ENCODE measurements at places on chromosomes 12 and 14.

- no peak for DNase-seq
Observed at GRCh38 chr12:48695859-48696258, 13.8 kb upstream of the KANSL2 start.

DNA sequence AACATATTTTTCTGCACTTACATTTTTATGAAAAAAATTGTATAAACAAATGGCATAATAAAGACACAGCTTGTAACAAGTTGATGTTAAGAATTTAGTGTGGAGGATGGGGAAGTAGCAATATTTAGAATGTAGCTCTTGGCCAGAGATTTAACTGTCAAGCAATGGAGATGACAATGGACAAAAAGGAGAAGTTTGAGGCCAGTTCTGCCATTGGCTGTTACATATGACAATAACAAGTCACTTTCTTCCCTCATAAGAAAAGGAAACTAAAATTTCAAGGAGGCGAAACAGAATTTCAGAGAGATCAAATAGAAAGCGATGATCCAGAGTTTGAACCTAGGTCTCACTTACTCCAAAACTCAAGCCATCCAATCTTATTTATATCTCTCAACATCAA lies 122.8 kb upstream of the CCDC175 start:
- DNase-seq, result no peak

DNA sequence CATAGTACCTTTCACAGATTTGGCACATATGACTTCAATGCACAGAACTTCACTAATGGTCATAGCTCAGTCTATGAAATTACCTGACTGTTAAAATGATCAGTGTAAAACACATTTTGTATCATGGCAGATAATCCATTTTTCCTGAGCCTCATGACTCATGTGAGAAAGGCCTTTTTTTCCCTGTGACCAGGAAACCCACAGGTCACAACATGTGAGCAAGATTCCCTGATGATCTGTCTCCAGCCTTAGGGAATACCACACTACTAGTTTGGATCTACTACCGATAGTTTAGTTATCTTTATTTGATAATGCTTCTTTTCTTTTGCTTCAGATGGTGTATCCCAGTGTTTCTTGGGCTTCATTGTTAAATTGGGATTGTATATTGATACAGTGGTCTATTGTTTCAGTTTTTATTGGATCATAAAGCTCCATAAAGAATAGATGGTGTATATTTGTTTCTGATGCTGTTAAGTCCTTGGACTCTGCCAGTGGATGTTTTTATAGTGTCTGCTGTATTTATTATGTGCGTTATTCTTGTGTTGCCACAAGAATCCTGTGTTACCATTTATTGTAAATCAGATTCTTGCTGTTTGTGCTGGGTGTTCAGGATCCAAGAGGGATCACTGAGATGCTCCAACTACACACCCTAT lies 248.7 kb upstream of the PELI2 start:
- DNase-seq, result no peak

- no peak for DNase-seq
Observed at GRCh38 chr14:106562451-106562850, 1036.1 kb downstream of the TMEM121 start.

- no peak for DNase-seq
Observed at GRCh38 chr14:99183311-99183710, 88.7 kb downstream of the BCL11B start.

GRCh38 chr12:57795354-57795753 lies 12.8 kb downstream of the TSFM start:
- no peak for DNase-seq

DNA sequence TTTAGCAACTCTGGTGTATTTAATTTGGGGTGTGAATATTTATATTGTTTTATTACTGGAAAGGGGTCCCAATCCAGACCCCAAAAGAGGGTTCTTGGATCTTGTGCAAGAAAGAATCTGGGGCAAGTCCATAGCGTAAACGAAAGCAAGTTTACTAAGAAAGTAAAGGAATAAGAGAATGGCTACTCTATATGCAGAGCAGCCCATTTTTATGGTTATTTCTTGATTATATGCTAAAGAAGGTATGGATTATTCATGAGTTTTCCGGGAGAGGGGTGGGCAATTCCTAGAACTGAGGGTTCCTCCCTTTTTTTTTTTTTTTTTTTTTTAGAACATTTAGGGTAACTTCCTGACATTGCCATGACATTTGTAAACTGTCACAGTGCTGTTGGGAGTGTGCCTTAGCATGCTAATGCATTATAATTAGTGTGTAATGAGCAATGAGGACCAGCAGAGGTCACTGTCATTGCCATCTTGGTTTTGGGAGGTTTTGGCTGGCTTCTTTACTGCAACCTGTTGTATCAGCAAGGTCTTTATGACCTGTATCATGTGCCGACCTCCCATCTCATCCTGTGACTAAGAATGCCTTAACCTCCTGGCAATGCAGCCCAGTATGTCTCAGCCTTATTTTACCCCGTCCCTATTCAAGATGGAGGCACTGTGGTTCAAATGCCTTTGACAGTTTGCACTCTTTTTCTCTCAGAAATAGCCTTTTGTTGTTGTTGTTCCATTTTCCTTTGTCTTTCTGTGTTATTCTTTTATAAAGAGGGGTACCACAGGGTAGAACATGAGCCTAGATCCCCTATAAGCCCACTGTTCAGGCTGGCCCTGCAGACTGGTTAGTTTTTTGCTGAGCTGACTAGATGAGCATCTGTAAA lies 75.5 kb upstream of the DCD start:
- peak; percentile 75 for DNase-seq

DNA sequence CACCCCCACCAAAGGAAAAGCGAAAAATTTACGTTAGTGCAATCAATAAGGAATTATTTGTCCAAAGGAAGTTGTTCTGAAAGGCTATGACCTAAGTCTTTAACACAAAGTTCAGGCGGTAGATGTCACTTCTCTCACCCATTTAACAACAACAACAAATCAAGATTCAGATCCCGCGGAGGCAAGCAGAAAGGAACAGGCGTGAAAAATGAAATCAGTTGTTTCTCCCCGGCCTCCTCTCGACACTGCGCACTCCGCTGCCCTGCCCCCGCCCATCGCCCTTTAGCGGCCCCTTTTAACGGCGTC lies 1.4 kb downstream of the DENND5B start:
- DNase-seq, result peak; percentile 81

- DNase-seq, result peak; percentile 62
Observed at GRCh38 chr12:103043531-103044486, 86.3 kb downstream of the ASCL1 start.

DNA sequence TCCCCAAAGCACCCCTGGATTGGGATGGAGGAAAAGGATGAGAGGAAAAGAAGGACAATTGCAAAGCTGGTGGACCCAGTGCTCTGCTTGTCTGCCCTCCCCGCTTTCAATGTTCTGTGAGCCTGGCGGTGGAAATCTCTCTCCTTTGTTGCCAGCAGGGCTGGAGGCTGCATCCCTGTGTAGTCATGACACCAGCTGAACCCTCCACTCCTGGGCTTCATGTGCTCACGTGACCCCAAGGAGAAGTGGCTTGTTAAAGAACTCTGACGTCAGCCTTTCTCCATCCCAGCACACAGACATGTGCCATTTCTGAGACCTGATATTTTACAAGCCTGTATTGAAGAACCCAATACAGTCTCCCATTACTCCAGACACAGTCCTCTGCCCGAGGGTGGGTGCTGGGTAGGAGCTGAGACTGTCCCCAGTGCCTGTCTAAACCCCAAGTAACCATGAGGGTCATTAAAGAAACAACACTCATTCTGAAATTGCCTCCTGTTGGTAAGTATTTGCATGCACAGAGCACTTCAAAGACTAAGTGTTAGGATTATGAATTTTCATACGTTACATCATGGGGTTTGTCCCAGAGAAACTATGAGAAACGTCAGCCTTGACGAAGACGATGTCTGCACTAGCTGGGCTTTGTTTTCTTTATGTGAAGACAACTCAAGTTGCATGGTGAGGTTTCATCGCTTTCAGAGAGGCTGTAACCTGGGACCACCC lies 21.7 kb downstream of the GALNT16 start:
- no peak for DNase-seq

DNA sequence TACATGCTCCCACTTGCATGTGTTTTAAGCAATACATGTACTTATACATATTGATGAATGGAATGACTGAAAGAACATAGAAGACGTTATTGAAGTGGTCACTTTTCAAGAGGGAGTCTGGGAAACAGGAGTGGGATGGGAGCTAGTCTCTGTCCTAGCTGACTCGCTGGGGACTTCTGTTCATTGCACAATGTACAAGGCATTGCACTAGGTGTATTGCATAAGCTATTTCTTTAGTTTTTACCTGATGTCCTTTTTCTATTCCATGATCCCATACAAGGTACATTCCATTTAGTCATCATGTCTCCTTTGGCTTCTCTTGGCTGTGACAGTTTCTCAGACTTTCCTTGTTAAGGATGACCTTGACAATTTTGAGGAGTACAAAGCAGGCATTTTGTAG lies 4.0 kb upstream of the MYO1H start:
- DNase-seq, result no peak

- DNase-seq, result no peak
Observed at GRCh38 chr12:121719926-121720414, 7.4 kb downstream of the TMEM120B start.

DNA sequence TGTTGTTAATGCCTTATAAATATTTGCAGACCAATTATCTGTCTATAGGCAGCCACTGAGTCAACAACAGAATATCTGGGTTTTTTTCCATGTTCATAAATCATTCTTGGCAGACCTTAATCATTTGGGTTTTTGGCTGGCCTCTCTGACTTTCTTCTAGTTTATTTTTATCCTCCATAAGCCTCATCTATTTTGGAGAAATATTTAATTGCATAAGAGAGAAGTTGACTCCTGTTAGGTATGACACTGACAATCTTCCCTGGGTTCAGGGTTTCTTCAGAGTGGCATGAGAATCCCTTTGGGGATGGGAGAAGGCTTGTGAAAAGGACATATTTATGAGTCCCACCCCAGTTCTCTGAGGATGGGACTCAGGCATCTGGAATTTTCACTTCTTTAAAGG lies 299.8 kb downstream of the NRXN3 start:
- DNase-seq, result no peak

DNA sequence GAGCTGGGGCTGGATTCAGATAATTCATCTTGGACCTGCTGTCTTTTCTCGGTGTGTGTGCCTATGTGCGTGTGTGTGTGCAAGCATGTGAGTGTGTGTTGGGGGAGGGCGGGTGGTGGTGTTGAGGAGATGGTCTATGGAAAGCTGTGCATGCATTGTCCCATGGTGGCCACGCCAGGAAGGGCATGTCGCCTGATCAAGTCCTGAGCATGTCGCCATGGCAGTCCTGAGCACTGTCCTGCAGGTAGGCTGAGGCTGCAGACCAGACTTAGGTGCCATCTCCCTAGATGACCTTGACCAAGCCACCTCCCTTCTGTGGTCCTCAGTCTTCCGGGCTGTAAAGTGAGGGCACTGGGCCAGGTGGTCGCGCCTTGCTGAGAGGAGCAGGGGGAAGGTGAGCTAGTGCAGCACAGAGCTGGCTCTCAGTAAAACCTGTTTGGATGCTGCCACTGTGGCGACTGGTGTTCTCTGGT lies 81.4 kb downstream of the PAPOLA start:
- no peak for DNase-seq

- no peak for DNase-seq
Observed at GRCh38 chr12:83323866-83324265, 637.2 kb downstream of the TMTC2 start.

GRCh38 chr12:29537298-29537697 lies 39.8 kb upstream of the OVCH1 start:
- DNase-seq, result no peak

DNA sequence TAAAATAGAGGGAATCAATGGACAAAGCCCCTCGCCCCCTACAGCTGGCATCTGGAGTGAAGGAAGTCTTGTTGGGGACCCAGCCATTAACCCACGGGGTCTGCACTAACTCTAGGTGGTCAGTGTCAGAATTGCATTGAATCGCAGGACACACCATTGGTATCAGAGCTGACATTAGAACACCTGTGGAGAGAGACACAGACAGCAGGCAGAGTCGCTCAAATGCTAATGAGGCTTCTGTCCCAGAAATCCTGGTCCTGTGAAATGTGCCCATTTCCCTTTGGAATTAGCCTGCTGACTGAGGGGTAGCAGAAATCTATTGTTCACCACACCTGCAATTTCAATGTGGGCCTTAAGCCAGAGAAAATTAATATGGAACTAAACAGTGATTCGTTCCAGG lies 33.0 kb downstream of the TMEM132D start:
- no peak for DNase-seq

GRCh38 chr14:98711453-98711852 lies 560.5 kb downstream of the BCL11B start:
- DNase-seq, result no peak

DNA sequence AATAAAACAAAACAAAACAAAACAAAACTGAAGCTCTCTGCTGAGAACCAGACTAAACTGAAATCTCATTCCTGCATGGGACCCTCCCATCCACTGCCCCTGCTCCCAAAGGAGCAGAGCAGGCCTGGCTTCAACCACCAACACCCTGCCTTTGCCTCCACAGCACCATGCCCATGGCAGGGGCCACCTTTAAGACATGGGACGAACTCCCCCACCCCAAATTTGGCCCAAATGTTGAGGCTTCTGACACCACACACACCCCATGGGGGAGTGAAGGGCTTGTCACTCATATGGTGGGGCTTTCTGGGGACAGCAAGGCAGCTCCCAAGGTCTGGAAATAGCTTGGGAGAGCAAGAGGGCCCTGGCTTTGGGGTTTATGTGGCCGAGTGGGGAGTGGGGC lies 177.2 kb downstream of the KIF26A start:
- DNase-seq, result no peak

DNA sequence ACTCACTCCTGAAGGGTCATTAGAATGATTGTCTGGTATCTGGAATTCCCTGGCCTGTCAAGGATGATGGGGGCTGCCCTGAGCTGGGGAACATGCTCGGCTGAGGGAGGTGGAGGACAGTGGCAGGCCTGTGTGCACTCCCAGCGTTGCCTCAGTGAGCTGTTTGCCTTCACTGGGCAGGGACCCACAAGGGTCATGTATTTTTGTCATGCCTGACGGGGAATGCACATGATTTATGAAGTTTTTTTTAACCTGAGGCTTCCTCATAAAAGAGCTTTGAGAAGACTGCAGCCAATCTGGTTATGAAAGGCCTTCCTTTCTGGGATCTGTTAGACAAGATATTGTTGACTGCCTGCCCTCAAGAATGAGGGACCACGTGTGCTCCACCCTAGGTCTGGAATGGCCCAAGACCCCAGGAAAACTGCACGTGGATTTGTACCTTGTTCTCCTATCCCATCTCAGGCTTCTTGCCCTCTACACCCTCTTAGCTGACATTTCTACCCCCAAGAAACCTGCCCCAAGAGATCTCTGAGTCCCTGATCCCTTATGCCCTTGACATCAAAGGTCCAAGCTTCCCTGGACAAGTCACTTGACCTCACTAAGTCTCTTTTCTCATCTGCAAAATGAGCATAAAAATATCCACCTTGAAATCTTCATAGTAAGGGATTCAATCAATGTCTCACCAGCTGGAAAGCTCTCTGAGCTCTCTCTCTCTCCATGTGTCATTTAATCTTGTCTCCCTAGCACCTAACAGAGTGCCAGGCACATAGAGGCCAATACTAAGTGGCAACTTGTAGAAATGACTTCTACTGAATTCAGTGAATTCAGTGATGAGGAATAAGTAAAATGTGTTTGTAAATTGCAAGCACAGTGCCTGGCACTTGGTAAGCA lies 24.5 kb upstream of the COL2A1 start:
- DNase-seq, result no peak

- no peak for DNase-seq
Observed at GRCh38 chr14:39369029-39369428, 63.2 kb downstream of the FBXO33 start.
